Activated CD8-positive, alpha-beta memory T cell treated with anti-CD3 and anti-CD28 coated beads for 4 hours (primary cell): ENCODE measurements at places on chromosomes 2 and 18.

DNA sequence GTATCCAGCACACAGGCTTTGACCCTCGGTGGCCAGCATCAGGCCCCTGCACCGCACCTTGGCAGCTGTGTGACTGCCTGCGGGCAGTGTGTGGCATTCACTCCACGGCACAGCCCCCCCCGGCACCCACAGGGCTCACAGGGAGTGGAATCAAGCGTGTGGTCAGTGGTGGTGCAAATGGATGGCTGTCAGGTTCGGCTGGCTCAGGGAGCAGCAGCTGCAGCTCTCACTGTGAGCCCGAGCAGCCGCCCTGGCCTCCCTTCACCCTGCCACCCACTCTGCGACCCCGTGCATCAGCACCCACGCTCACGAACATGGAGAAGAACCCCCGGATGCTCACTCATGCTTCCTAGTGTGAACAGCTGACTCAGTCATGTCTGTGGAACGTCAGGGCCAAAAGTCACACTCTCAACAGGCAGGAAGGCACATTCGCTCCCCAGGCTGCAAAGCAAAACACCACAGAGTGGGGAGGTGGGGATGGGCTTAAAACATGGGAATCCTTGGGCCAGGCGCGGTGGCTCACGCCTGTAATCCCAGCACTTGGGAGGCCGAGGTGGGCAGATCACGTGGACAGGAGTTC, 41.5 kb upstream of the GPC1 start:
- no peak for DNase-seq

DNA sequence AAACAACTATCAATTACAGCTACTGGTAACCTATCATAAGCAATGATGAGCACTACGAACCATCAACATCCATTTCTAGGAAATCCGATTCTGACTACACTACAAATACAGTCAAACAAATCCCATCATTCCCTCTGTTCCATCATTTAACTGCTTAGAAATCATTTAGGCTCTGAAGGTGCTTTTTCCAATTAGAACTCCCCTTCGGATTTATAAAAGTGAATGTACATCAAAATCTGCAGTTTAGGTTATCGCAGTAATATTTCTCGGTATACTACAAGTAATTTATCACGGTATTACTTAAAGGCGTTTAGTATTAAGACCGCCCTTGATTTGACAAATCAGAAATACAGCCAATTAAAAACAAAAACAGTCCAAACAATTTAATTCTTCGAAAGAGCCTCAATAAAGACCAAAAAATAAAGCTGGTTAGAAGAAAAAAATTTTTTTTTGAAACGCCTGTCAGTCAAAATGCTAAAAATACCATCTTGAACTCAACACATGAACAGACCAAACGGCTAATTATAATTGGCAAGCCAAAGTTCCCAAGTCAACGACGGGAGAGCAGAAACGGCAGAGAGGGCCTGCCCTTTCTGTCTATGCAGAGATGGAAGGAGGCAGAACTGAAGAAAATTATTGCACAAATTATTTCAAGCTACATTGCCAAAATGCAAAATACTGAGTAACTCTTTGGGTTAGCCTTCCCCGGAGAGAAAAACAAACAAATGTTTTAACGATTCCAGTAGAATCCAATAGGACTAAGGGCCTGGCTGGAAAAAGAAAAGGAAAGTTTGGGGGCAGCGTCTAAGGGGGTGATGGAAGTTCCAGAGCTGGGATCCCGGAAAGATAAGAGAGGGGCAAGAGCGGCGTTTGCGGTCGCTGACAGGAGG, 1.2 kb downstream of the VPS54 start:
- no peak for DNase-seq

- DNase-seq, result no peak
Observed at GRCh38 chr18:68152770-68153169, 562.1 kb downstream of the TMX3 start.

DNA sequence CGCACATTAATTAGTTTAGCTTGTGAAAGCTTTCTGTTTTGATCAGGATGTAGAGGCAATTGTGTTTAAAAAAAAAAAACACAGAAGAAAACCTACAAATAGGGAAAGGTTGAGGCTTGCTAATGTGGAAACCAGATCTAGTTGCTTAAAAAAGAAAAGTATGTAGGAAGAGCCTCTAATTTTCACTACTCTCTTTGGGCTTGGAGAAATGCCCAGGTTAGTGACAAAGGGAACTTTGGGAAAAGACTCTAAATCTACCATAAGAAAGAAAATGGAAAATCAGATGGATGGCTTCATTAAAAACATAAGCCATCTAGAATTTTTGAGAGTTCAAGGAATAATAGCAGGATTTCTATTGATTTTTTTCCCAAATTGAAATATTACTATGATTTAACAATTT, 47.3 kb upstream of the SLC38A11 start:
- no peak for DNase-seq

GRCh38 chr2:26970928-26971627, 641 bp downstream of the MAPRE3 start:
- DNase-seq, result peak; percentile 2

DNA sequence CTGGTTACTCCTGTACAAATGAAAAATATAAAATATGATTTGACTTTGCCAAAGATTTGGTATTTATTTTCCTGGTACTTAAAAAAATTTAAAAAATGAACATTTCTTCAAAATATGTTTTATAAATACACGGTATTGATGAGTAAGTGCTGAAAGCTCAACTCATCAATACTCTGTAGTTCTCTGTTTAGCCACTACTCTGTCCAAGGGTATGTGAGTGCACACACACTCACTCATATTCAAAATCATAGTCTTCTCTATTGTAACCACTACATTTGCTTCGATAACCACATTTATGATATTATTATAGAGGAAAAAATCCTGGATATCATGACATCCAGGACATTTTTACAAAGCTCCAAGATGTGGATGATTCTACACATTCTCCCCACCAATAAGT, 40.1 kb upstream of the GALNT5 start:
- no peak for DNase-seq

GRCh38 chr2:133568172-133568571, at the start of gene NCKAP5:
NCKAP5 (minus strand) TSS chr2:133568463; CDS start chr2:133517526, 50,937 bp downstream.
- DNase-seq, result no peak

DNA sequence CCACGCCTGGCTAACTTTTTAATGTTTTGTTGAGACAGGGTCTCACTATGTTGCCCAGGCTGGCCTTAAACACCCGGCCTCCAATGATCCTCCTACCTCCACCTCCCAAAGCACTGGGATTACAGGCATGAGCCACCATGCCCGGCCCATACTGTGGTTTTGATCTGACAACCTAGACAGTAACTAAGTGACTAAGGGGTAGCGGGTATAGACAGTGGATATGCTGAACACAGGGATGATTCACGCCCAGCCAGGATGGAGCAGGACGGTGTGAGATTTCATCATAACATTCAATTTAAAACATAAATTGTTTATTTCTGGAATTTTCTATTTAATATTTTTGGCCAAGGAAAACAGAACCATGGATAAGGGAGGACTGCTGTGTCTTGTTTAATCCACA, 36.0 kb upstream of the YPEL5 start:
- DNase-seq, result no peak

GRCh38 chr18:34493566-34494358, 216.3 kb upstream of the DTNA start:
- DNase-seq, result no peak

DNA sequence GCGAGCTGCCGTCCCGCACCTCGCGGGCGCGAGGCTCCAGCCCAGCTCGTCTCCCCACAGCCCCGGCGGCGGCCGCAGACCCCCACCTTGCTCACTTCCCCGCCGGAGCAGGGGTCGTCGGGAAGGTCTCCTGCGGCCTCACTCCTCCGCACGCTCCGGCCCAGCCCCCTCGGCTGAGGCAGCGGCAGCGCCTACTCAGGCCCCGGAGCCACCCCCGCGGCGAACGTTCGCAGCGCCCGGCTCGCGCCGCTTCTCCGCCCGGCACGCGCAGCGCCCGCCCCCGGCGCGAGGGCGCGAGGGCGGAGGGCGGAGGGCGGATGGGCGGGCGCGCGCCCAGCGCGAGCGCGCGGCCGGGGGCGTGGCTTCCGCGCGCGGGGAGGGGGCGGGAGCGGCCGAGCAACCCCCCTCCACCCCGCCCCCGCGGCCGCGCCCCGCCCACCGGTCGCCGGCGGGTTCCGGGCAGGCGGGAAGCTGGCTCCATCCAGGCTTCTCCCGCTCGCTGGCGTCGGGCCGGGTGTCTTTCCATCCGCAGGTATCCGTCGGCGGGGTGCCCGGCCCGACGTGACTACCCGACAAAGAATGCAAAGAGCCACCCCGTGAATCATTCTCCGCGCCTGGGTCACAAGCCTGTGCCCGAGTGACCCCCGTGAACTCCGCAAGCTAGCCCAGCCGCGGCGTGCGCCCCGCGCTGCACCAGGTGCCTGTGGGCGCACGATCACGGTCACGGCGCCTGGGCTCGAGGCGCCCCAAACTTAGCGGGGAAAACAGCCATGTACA, at the start of gene DTNB:
Gene DTNB (minus strand): TSS at position 278 of the 777 bp plus-strand sequence. CDS start 20,917 bp downstream, outside the sequence.
- peak; percentile 44 for DNase-seq

- no peak for DNase-seq
Observed at GRCh38 chr2:7007846-7008741, 90.9 kb downstream of the RNF144A start.

DNA sequence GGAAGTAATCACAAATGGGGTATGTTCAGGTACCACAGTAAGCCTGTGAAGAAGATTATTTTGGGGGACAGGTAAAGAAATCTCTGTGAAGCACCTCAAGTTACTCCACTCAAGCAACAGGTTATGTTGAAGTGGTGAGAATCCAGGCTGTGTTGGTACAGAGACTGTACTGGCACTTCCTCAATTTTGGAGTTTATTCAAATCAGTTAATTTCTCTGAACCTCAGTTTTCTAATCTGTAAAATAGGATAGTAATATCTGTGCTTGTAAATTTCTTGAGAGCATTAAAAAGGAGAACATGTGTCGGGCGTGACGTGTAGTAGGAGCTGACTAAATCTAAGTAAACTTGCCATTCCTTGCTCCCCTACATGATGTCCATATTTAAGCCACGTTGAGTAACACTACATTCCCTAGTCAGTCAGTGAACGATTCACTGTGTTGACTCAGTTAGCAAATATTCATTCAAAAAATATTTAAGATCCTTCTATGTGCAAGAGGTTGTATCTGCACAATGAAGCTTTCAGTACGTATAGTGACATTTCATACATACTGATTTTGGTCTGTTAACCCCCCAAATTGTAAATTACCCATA, 504.2 kb downstream of the ZEB2 start:
- no peak for DNase-seq

- DNase-seq, result no peak
Observed at GRCh38 chr18:28406533-28406932, 229.6 kb upstream of the CDH2 start.

- DNase-seq, result no peak
Observed at GRCh38 chr2:207229161-207229560, 63.4 kb upstream of the KLF7 start.

DNA sequence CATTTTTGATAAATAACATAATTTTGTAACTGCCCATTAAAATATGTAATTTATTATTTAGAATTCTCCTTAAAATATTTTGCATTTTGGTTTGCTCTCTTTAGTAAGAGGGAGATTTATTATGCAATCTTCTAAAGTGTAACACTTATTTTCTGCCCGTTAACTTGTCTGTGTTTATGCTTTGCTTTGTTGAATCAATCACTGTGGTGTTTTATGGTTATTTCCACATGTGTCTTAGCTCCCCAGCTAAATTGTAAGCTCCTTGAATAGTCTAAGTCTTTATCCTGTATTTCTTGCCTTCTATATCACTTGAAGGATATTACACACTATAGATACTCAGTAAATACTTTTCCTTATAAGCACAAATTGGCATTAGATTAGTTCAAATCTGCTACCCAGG, 166.6 kb upstream of the SPRED2 start:
- DNase-seq, result no peak

DNA sequence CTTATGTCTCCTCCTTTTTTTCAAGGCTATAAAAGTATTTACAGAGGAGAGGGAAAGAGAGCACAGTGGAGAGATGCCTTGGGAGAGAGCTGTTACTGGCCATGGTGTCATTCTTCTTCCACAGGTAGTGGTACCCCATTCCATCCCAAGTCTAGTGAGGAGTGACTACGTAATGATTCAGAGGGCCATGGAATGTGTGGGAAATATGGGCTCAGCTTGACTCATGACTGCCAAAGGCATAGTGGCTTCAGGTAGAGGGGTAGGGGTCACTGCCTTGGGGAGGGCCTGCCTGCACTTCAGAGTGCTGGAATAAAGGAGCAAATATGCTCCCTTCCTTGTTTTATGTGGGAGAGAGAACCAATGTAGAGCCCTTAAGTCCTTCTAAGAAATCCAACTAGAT, 620.6 kb downstream of the IRS1 start:
- DNase-seq, result no peak

DNA sequence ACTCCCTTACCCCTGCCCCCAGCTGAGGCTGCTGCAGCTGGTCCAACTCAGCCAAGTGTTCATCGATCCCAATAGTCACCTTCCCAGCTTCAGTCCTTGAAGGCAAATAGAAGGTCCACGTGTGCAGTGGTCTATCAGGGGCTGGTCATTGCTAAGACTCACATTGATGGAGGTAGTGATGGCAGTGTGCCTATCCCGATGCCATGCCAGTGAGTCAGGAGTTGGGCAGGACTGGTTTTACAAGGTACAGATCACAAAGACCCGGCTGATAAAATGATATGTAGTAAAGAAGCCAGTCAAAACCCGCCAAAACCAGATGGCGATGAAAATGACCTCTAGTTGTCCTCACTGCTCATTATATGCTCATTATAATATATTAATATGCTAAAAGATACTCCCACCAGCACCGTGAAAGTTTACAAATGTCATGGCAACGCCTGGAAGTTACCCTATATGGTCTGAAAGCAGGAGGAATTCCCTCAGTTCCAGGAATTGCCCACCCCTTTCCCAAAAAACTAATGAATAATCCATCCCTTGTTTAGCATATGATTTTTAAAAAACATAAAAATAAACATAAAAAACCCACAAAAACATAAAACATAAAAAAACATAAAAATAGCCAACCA, 2.9 kb upstream of the C2orf80 start:
- DNase-seq, result no peak

DNA sequence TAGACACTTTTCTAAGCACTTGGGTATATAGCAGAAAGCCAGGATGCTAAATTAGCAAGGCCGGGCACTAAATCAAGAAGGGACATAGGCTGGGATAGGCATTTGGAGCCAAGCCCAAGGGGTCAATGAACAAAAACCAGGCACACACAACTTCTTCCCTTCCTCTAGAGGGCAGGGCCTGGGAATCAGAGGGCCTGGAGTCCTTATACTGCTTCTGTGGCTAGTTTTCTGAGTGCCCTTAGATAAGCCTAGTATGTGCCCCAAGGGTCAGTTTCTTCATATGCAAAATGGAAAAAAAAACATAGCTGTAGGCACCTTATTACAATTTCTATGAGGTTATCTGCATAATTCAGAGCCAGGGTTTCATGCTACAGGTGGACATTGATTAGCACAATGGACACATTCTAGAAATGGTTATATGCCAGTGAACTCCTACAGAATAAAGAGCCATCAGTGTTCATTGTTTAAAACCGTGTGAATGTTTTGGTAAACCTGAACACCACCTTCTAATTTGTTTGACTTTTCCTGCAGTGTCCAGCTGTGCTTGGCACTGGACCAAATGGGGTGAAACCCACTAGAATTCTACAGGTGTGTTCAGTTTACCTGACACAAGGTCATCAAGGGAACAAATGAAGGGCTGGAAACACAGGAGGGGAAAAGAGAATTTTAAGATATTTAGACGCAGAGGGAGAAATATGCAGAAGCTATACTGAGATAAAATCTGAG, 49.6 kb downstream of the PAX8 start:
- no peak for DNase-seq
